Activated naive CD4-positive, alpha-beta T cell (primary cell): ENCODE measurements at places on chromosomes 1 and 21.

- DNase-seq = no peak
These were observed 29.1 kb upstream of the C21orf91 start for GRCh38 chr21:17848228-17848627.

DNA sequence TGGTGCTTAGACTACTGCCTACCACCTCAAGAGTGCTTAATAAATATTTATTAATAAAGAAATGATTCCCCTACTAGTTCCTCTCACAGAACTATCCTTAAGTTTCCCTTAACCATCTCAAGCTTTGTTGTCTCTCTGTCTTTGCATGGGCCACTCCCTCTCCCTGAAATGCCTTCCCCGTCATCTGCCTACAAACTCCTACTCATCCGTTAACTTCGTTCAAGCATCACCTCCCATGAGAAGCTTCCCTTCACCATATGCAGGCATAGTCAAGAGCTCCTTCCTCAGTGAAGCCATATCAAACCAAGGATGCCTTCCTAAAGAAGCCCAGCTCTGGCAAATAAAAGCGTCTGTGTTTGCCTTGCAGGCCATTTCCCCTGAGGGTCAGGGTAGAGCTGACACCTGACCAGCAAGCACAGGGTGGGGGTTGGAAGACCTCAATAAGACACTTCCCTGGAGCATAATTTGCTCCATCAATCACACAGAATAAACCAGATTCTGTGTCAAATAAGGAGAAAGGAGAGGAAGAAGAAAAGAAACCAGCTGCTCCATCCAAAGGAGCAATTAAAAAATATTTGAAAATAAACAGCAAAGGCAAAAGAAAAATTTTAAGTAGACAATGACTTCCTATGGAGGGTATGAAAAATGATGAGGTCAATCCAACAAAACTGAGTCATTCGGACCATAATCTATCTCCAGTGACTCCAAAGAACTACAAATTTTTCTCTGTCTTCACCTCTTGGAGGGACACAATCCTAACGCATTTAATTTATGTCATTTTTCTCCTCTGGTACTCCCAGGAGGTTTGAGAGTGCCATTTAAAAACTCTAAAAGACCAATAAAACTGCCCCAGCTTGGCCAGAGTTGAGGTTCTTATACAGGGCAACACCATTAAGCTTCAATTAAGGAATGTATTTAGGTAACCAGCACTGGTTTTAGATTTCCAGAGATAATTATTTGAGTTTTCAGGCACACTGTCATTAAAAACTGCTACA lies 303.6 kb downstream of the KCNH1 start:
- no peak for DNase-seq

- no peak for DNase-seq
These were observed 192.3 kb downstream of the PRDM16 start for GRCh38 chr1:3261007-3261968.

DNA sequence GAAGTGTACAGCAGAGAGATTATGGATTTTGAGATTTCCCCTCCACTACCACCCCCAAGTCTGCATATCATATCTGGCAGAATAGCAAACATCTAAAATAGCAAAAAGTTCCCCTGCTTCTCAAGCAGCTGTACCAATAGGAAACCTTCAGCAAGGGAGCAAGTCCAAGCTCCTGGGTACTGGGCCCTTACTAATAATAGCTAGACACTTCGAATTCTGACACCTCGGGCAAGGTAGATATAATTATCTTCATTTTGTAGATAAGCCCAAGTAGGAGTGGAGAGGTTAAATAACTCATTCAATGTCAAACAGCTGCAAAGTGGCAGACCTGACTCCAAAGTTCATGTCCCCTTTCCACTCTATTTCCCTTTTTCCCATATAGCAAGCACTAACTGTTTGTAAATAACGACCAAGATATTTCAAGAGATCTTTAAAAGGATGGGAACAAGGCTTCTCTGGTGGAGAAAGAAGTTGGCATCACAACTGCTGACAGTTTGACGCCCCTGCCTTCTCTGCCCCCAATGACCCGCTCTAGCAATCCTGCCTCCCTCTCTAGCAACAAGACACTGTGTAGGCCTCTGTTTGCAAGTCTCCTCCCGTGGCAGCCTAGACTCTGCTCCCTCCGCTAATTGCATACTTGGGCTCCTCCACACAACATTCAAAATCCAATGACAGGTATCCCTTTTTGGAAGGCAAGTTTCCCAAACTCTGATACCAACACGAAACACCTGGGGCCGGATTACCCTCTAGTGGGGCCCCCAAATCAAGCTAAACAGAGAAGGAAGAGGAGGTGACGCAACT lies 18.7 kb upstream of the ADAR start:
- DNase-seq = no peak

DNA sequence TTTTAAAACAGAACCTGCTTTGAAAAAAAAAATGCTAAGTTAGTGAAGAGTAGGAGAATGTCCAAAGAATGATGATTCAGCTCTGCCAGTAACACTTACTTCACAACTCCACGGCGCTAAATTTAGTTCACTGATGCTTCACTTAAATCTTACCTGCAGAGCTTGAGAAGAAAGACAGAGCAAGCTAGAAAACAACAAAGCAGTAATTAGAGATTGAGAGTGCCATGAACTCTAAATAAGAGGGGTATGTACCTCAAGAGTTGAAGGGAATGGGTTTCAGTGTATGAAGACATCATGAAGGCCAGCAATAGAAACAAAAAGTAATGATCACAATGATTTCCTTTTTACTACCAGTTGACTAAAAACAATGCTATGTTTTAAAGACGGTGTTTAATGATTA lies 32.8 kb downstream of the EPRS1 start:
- no peak for DNase-seq

DNA sequence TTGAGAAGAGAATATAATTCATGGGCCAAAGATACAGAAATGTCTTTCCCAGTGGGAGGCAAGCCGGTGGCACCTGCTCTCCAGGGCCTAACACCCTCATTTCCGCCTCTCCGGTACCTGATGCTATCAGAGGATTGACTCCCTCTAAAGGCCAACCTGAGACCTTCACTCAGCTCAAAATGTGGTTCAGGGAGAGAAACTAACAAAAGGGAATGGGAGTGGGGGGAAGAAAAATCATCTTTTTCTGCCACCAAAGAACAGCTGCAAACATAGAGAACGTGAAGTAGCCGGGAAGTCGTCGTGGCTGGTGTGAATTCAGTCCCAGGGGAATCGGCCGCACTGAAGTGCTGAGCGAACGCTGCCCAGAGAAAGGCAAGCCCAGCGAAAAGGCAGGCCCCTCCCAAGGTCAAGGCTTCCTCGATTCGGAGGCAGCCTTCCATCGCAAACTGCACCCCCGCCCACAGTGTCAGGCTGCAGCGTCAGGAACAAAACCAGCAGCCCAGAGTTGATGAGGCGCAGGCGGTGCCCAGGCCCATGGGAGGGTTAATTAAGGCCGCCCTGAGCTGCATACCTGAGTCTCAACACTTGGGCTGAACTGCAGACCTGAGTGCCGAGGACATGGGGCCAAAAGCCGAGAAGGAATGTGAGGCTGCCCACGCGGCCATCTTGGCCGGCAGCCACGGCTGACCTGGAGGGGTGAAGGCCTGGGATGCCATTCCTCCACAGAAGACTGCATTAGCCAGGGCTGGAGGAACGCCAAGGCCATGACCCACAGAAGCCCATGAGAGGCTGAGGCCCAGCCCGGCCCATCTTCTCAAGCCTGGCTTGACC lies 160.2 kb downstream of the PSMG1 start:
- DNase-seq = no peak
